ENCODE measurements at places on chromosomes 16 and 17. TPM values are rescaled to one million over a fixed set of nuclear protein-coding genes. Genes with fewer than 3 reads are reported as not detected.

Gene CDH16
- 1.8 TPM for total RNA-seq

Gene GAS7
- total RNA-seq: 1.7 TPM

Gene BICDL2
- total RNA-seq: 56.1 TPM

Gene LRRC37A
- 1.9 TPM for total RNA-seq

Gene SCIMP
- not detected for total RNA-seq

Gene HOXB6
- not detected for total RNA-seq

Gene TP53TG3
- not detected for total RNA-seq

Gene MTSS2
- total RNA-seq: 42.6 TPM

Gene EVPL
- total RNA-seq: 27.1 TPM

Measured in bronchial epithelial cell (primary cell).